ENCODE measurements at places on chromosomes 5 and 9. TPM values are rescaled to one million over a fixed set of nuclear protein-coding genes. Genes with fewer than 3 reads are reported as not detected.

- no peaks in the 10 kb centered on the region for H3K36me3 ChIP-seq
- H3K27me3 ChIP-seq, result 0 out of 3 replicates have a peak, but pooled peaks cover 3% of the 10 kb centered on the region
- 0 out of 2 replicates have a peak, but pooled peaks cover 5% of the 10 kb centered on the region for H3K4me1 ChIP-seq
- DNase-seq, result peak; percentile 23
These were observed 117.7 kb downstream of the SLC12A2 start for GRCh38 chr5:128201065-128201926.

CDH18 gene
- not detected for total RNA-seq

RMI1 gene
- total RNA-seq, result 18.4 TPM

GRCh38 chr9:113876151-113876992, at the start of gene ZNF618:
Gene ZNF618, plus strand, starts transcription at chr9:113876309. Its CDS starts 72 bp downstream, at chr9:113876381.
- peaks cover 30% of the 10 kb centered on the region for H3K27me3 ChIP-seq
- no peaks in the 10 kb centered on the region for H3K36me3 ChIP-seq
- H3K4me3 ChIP-seq, result peak within 1 kb of the TSS; percentile 66

DNA sequence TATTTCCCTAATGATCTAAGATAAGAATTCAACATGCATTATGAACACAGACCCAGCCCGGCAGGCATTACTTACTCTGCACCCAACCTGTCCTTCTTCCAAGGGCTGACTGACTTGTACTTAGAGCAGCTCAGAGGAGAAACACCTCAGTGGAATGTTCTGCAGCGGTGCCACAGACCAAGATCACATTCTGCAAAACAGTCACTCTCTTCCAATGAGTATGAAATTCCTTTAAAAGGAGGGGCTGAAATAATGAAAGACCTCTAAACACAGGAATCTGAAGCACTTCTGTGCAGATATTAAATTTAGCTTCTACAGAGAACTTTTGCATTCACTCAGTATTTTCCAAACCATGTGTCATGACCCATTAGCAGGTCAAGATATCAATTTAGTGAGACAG, 172.9 kb downstream of the ZDHHC21 start:
- 0 out of 2 replicates have a peak, but pooled peaks cover 2% of the 10 kb centered on the region for H3K27me3 ChIP-seq
- no peaks in the 10 kb centered on the region for H3K4me1 ChIP-seq
- H3K27ac ChIP-seq, result no peak overlapping the region
- DNase-seq, result no peak
- H3K4me3 ChIP-seq, result no peak overlapping the region

GRCh38 chr9:88056876-88057275, 81.4 kb downstream of the SPATA31C2 start:
- H3K36me3 ChIP-seq, result no peaks in the 10 kb centered on the region
- DNase-seq, result no peak
- no peak overlapping the region for H3K27ac ChIP-seq
- H3K4me3 ChIP-seq, result no peak overlapping the region
- peaks cover 2% of the 10 kb centered on the region for H3K27me3 ChIP-seq

DNA sequence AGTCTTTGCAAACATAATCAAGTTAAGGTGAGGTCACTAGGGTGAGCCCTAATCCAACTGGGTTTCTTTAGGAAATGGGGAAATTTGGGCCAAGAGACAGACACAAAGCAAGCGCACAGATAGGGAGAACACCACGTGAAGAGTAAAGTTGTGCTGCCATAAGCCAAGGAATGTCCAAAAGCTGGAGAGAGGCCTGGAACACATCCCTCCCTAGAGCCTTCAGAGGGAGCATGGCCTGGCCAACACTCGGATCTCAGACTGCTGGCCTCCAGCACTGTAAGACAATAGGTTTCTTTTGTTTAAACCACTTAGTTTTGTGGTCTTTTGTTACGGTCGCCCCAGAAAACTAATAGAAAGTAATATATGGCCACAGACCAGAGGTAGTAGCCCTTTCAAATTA, 8.1 kb upstream of the ROR2 start:
- no peak overlapping the region for H3K4me3 ChIP-seq
- H3K27me3 ChIP-seq, result no peaks in the 10 kb centered on the region
- no peak for DNase-seq

DNA sequence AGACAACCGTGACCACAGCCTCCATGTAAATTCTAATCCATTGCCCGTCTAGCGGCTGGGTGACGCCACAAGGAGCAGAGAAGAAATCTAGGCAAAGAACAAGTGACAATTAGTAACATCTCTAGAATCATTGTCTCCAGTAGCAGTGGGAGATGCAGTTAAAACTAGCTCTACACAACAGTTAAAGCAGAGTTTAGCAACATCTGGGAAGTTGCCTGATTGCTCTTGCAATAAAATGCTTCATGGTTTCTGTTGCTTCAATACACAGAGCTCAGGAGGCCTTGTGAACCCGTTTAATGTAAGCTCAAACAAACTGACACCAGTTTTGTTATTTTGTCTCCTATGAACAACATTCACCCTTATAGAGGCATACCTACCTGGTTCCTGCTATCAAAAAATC, 369.8 kb upstream of the PDE4D start:
- peaks cover 2% of the 10 kb centered on the region for H3K4me1 ChIP-seq
- H3K27me3 ChIP-seq, result no peaks in the 10 kb centered on the region
- DNase-seq, result no peak
- no peak overlapping the region for H3K27ac ChIP-seq

DNA sequence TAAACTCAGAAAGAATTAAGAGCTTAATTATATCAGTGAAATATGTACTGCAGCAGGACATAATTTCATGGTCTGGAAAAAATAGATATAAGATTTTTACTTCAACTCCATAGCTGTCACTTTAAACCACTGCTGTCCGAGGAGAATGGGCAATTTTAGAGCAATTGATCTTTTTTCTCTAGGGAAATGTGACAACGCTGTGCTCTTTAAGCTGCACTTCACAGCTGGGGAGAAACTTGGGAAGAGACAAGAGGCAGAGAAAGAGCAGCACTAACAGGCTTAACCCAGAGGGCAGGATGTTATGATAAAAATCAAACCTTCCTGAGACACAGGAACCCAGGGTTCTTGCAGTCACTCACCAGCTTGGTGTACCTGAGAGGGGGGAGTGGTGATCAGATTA, 92.0 kb downstream of the SPOCK1 start:
- no peak for DNase-seq
- H3K27ac ChIP-seq, result no peak overlapping the region
- H3K36me3 ChIP-seq, result no peaks in the 10 kb centered on the region
- H3K4me1 ChIP-seq, result no peaks in the 10 kb centered on the region
- no peak overlapping the region for H3K4me3 ChIP-seq

STPG3 gene
- not detected for total RNA-seq

RC3H2 gene
- 42.5 TPM for total RNA-seq

- no peak overlapping the region for H3K27ac ChIP-seq
- H3K27me3 ChIP-seq, result no peaks in the 10 kb centered on the region
- H3K4me1 ChIP-seq, result peaks cover 63% of the 10 kb centered on the region
- H3K36me3 ChIP-seq, result no peaks in the 10 kb centered on the region
- no peak overlapping the region for H3K4me3 ChIP-seq
- no peak for DNase-seq
These were observed 81.7 kb upstream of the IL6ST start for GRCh38 chr5:56076486-56076885.

DNA sequence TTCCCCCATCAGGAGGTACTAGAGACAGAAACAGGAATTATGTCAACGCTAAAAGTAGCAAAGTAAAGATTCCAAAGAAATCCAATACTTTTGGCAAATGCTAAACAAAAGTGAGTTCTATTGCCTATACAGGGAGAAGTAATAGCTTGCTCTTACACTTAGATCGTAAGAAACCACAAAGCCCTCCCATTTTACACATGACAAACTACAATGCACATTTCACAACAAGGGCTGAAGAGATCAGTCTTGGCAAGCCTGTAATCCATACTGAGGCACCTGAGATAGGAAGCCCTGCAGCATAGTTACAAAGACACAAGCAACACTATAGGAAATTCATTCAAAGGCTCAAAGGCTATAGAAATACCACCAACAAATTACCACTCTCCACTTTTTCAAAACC, 7.7 kb downstream of the HNRNPK start:
- no peak for DNase-seq
- peaks cover 44% of the 10 kb centered on the region for H3K4me1 ChIP-seq
- H3K4me3 ChIP-seq, result no peak overlapping the region
- no peaks in the 10 kb centered on the region for H3K27me3 ChIP-seq
- H3K27ac ChIP-seq, result no peak overlapping the region

Measured in HepG2 (cell line).